ENCODE measurements at places on chromosomes 5 and 9. TPM values are rescaled to one million over a fixed set of nuclear protein-coding genes. Genes with fewer than 3 reads are reported as not detected.
A peak's percentile ranks its signal among the peaks of the same experiment; 100 is the strongest.

DNA sequence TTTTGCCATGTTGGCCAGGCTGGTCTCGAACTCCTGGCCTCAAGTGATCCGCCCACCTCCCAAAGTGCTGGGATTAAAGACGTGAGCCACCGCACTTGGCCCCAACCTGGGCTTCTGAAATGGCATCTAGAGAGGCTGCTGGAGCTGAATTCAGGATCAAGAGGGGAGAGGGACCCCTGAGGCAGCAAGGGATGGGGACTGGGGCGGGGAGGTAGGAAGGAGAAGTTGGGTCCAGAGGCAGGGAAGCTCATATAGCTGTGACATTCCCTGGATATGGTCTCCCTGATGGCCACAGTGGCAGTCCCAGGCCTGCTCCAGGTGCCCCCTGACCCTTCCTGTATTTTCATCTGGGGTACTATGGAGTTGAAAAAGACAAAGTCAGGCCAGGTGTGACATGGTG lies 12.1 kb downstream of the REEP2 start:
- DNase-seq = no peak

GPSM1 gene
- 17.0 TPM for total RNA-seq

DNA sequence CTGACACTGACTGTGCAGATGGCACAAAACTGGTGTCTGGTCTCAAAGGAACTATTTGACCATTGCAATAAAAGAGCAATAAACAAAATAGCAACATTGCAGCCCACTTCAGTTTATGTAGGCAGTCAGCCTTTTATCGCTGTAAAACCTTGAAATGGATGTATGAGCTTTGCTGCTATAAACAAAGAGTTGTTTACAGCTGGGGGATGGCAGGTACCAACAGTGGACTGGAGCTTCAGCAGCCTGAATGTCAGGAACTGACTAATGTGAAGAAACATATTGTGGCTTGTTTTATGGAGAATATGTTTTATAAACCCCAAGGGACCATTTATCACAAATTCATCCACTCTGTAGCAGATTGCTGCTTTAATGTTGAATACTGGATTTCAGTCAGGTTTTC lies 78.0 kb downstream of the PTPRD start:
- DNase-seq = no peak

TMC1 gene
- total RNA-seq = 1.00 TPM

DNA sequence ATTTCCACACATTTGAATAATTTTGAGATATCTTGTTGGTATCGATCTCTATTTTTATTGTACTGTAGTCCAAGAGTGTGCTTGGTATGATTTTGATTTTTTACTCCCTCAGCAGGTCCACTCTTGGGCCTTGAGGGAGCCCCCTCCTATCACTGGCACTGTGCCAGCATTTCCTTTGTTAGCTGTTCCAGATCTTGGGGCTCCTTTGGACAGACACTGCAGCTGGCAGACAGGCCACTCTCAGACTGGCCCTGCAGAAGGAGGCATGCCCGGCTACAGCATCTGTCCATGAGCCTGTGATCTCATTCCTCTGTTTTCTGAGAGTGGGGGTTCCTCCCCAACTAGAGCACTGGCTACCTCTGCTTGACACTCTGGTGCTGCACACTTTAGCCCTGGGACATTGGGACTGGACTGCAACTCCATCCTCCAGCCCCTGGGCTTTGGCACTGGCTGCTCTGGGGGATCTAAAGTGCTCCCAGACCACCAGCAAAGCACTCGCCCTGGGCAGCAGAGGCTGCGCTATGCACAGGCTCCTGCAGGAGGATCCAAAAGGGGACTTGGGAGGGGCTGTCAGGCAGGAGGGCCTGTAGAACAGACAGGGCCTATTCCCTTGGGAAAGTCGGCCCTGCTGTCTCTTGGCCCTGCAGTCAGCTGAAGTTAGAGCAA lies 271.3 kb upstream of the DMAC1 start:
- peak; percentile 71 for DNase-seq

GPX8 gene
- total RNA-seq = 26.1 TPM

GRCh38 chr5:94941122-94941755 lies 322.8 kb downstream of the SLF1 start:
- DNase-seq = no peak

DBH gene
- not detected for total RNA-seq

SDHA gene
- total RNA-seq = 80.7 TPM

DNA sequence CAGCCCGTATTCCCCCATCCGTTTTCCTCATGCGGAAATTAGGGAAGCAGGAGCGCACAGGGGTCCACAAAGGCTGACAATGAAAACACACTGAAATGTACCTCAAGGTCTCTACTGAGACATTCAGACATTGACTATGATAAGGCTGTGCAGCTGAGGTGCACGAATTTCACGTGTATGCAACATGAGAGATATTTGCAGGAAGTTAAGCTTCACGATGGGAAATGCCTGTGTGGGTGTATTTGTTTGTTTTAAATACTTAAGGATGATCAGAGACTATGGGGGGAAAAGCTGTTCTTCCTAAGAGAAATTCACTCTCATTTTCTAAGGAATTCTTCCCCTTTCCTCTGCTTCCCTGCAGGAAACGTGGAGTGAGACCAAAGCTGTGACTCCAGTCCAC lies 2.6 kb upstream of the SPATA31E1 start:
- no peak for DNase-seq

GRCh38 chr5:56012281-56012963 lies 17.7 kb upstream of the IL6ST start:
- DNase-seq = no peak

GRCh38 chr5:148829248-148829594 lies 2.8 kb downstream of the ADRB2 start:
- no peak for DNase-seq

DNA sequence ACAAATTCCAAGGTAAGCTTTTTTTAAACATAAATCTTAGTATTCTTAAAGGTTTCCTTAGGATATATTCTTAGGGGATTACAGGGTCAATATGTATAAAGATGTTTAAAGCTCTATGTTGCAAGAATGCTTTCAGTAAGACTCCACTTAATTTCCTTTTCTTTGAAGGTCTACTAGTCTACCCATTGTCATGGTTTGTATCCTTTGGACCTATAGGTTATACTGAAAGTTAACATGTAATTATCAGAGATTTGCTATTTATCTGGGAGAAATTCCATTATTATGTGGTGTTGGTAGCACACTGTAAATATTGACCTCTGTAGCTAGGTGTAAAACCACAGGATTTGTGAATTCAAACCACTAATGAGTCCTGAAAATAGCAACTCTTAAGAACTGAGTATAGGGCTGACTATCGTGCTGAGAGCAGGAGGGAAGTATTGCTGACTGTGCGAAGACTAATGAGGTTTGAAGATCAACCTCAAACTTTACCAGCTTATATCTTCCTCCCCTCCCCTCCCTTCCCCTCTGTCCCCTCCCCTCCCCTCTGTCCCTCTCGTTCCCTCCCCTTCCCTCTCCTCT lies 85.6 kb downstream of the GADD45G start:
- no peak for DNase-seq

LIX1 gene
- total RNA-seq = not detected

POLK gene
- 43.0 TPM for total RNA-seq

DNA sequence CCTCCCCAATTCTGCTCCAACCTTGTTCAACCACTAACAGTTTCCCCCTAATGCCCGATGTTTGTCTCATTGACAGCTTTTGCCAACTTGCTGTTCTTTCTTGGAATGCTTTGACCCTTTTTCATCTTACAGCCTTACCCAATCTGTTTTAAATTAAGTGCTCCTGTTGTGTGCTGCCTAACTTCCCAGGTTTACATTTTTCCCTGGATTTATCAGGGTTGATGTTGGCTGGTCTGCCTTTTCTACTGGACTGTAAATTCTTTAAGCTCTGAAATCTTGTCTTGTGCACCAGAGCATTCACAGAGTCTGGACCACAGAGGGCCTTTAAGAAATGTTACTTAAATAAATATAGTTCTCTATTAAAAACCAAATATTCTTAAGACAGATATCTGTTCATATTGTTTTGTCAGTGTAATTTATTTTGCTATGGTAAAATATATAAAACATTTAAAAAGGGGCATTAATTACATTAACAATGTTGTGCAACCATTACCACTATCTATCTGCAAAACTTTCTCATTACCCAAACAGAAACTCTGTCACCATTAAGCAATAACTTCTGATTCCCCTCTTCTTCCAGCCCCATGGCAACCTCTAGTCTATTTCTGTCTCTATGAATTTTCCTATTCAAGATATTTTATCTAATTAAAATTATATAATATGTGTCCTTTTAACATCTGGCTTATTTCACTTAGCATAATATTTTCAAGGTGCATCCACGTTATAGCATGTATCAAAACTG lies 73.0 kb downstream of the OSTF1 start:
- DNase-seq = no peak

DNA sequence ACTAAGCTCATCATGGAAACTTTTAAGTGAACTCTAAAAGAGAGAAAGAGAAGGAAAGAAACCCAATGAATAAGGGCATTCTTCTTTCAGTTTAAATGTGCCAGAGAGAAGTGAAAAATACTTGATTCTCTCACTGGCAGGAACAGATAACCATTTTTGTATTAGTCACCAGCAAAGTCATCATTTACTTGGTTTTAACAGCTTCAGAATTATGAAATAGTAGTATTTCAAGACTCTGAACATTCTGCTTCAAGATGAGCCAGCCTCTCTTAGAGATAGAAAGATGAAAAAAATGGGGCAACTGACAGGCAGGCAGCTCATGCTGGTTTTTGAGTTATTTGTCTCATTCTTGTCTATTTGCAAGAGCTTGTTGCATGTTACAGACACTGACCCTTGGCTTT lies 103.5 kb downstream of the GCNT1 start:
- DNase-seq = no peak

SEMA4D gene
- total RNA-seq = 10.0 TPM

DIAPH1 gene
- 52.3 TPM for total RNA-seq

KIF24 gene
- 0.74 TPM for total RNA-seq

- no peak for DNase-seq
Measured at GRCh38 chr5:152221721-152222629, 183.1 kb downstream of the NMUR2 start.

DNA sequence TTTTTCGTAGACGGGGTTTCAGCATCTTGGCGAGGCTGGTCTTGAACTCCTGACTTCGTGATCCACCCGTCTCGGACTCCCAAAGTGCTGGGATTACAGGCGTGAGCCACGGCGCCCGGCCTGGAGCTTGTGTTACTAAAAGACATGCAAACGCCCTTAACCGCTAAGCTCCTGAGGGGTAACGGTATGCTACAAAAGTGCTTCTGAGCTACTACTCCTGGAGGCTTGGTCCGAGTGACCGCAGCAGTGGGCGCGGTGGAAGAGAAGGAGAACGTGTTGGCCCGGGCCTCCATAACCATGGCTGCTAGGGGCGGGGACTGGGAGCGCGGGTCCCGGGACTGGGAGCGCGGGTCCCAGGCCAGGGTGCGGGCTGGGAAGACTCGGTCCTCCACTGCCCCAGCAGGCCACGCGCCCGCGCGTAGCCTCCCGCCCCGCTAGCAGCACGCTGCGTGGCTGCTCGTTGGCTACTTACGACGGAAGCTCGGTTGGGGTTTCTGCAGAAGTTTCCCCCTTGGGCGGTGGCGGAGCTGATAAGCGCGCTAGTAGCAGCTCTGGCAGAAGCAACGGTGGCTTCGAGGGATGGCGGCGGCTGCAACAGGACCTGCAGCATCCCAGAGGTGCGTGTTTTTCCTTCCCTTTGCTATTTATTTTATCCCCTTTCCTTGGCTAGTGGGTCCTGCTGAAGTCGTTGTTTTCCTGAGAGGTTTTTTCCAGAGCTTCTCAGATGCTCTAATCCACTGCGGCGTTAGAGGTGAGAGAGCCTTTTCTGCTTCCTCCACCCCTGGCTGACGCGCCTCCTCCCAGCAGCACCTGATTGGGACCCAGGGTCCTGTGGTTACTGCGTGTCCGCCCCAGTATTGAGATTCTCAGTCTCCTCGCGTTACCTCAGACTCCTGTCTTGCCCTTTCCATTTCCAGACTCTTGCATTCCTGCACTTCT lies 69.2 kb upstream of the CCDC180 start:
- peak; percentile 94 for DNase-seq

DNA sequence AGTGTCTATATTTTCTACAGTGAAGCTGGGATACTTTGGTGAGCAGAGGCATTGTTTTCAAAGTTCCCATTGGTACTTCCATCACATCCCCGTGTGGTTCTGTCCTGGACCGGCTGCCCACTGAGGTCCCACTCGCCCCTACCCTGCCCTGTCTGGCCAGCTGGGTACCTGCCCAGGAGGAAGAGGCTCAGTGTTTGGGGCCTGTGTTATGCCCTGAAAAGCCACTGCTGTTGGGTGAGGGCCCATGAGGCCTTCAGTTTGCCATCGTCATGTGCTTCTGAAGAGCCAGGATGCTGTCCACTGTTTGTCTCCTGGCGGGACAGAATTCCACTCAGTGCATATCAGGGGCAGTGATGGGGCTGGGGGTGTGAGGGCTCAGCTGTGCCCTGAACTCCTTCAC lies 2.6 kb upstream of the CEP72 start:
- DNase-seq = peak; percentile 10

DNA sequence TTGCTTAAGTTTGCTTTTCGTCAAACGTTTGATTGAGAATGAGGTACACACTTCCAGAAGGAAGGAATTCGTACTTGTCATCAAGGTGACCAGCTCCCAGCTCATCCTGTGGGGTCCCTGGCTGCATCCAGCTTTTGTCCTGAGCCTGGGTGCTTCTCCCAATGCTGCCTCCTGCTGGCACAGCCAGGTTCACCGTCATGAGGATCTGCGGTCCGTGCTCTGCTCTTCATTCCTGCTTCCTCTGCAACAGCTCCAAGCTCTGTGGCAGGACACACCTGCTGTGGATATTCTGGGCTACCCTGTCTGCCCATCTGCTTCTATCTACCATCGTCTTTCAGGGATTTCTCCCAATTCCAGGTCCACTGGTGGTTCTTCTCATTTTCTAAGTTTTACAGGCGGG lies 13.3 kb upstream of the UBE2QL1 start:
- no peak for DNase-seq

GRCh38 chr9:33868440-33868973 lies 51.5 kb downstream of the UBE2R2 start:
- DNase-seq = no peak

DNA sequence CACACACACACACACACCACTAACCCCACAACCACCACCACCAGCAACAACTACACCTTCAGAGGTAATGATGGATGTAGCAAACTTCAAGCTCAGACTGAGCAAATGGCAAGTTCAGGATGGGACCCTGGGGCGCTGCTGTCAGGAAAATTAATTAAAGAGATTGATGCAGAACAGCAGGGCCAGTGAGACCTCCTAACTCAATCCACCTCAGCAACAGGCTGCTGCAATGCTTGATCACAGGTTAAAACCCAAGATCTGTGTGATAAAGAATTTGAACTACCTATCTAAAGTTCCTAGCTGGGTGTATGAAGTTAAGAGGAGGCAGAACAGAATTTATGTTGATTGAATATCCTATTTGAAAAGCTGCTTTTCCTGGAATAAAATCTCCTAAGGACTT lies 140.3 kb upstream of the FER start:
- DNase-seq = no peak
